Adipocyte (in vitro differentiated cells): ENCODE measurements at places on chromosomes 16 and 17.
A peak's percentile ranks its signal among the peaks of the same experiment; 100 is the strongest.

DNA sequence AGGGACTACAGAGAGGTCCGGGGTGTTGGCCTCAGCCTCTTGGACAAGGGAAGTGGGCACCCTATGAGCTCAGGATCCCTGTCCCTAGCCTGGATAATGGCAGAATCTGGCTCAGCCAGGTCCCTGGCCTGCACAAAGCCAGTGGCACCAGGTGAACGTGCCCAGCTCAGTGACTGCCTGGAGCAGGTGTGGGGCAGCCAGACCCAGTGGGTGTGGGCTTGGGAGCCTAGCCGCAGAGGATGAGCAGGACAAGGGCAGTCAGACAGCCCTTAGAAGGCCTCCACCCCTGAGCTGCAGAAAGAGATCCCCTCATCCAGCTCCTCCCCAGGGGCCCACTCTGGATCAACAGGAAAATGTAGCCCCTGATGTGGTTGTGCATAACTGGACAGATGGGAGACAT is 585.3 kb downstream of the KCNJ18 start:
- no peak for DNase-seq

DNA sequence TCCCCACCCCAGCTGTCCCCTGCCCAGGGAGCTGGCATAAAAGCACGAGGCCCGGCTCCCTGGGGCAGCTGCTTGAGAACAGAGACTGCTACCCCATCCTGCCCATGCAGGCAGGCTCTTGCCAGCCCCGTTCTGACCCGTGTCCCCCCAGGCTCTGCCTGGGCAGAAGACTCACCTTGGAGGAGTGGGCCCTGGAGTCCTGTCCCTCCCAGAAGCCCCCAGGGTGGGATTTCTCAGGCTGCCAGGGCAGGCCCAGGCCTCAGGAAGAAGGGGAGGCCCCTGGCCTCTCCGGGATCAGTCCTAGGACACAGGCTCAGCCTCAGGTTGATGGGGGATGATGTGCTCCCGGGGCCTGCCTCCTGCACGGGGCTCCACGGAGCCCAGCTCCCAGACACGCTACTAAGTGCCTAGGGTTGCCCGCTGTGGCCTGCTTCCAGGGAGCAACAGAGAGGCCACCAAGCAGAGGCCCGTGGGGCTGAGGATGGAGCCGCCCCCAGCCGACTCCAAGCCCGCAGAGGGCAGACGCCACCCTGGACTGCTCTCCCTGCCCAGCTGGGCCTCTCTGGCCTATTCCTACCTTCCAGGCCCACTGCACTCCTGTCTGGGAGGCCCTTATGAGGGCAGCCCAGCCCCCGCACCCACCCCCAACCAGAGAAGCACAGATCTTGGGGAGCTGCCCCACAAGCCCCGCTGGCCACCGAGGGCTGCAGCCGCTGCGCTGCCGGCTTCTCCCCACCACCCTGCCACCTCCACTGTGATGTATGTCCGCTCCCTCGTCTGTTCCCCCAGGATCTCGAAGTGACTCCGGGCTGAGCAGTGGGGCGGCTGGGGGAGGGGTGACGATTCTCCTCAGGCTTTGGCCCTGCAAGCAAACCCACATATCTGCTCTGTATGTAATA is 1.7 kb downstream of the NME3 start:
- no peak for DNase-seq

- DNase-seq, result no peak
These were observed 111.2 kb upstream of the NLRP1 start for GRCh38 chr17:5695480-5695879.

GRCh38 chr16:8686031-8686621 is 11.7 kb downstream of the ABAT start:
- DNase-seq, result no peak

GRCh38 chr16:17387256-17387655 is 83.5 kb downstream of the XYLT1 start:
- DNase-seq, result no peak

GRCh38 chr16:72372087-72373045 is 200.4 kb upstream of the PMFBP1 start:
- DNase-seq, result no peak

GRCh38 chr17:4980644-4981216 is 6.7 kb downstream of the CAMTA2 start:
- peak; percentile 80 for DNase-seq

DNA sequence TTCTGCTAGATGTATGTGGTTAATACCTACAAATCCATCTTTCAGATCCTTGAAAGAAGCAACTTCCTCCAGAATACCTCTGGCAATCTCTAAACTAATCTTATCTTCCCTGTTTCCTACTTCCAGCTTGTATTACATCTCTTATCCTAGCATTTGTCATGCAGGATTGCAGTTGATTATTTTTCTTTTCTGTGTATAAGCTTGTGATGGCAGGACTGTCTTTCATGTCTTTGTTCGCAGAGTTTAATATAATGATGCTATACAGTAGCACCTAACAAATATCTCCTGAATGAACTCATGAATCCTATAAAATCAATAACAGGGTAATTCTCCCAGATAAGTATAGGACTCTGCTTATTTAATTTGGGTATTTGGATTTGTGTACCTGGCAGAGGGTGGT is 12.2 kb upstream of the UBE2G1 start:
- no peak for DNase-seq

- DNase-seq, result no peak
These were observed 2.7 kb upstream of the NLE1 start for GRCh38 chr17:35144840-35145239.

GRCh38 chr16:30180741-30181140 is 2.7 kb upstream of the CORO1A start:
- DNase-seq, result no peak

- DNase-seq, result no peak
These were observed 10.8 kb downstream of the SLC12A4 start for GRCh38 chr16:67957622-67958021.
